Stimulated activated CD8-positive, alpha-beta memory T cell treated with anti-CD3 and anti-CD28 coated beads, Interleukin-4, amount 100 ng/mL, for 24 hours (primary cell): ENCODE measurements at places on chromosomes 1 and 21.
A peak's percentile ranks its signal among the peaks of the same experiment; 100 is the strongest.

DNA sequence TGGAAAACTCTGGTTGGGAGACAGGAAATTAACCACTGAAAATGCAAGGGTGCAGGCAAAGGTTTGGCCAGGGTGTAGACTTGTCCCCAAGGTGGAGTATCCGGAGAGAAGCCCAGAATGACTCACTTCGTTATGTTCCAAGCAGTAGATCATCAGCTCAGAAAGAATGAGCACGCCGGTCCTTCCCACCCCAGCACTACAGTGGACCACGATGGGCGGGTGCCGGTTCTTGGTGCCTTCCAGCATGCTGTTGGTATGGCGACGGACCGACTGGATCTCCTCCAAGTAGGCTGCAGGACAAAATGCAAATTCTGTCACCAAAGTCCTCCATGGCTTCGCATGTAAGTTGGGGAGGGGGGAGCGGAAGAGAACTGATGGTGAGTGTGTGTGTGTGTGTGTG is 83.4 kb downstream of the SMYD2 start:
- DNase-seq, result no peak

DNA sequence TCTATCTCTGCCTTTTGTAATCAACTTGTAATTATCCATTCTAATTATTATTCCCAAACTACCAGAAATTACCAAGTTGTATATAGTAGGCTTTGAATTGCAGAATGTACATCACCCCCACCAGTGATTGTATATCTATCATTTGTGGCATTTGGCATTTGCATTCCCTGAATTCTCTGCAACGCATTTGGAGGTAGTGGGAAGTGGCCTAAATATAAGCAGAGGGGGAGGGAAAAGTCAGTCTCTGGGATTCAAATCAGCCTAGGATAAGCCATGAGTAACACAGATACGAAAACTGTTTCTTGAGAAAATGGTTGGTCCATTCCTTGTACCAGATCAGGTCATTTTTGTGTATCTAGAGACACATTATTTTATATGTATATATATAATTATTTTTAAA is 20.7 kb downstream of the DDX20 start:
- no peak for DNase-seq

DNA sequence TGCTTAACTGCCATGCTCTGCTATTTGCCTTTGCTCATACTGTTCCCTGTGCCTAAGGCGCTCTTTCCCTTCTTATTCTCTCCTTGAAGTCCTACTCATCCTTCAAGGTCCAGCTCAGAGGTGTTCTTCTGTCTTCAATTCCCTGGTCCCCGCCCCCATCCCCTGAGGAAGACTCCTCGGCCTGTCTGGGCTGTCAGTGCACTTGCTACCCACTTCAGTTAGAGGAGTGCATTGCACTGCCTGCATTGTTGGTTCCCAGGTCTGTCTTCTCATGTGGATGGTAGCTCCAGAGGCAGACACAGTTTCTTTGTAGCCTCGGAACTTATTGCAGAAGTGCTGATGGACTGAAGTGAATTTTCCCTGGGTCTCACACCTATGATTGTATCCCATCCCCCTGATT is 194.0 kb downstream of the C1orf94 start:
- no peak for DNase-seq

GRCh38 chr1:117664314-117664713 is 58.5 kb downstream of the TENT5C start:
- DNase-seq, result peak; percentile 20

DNA sequence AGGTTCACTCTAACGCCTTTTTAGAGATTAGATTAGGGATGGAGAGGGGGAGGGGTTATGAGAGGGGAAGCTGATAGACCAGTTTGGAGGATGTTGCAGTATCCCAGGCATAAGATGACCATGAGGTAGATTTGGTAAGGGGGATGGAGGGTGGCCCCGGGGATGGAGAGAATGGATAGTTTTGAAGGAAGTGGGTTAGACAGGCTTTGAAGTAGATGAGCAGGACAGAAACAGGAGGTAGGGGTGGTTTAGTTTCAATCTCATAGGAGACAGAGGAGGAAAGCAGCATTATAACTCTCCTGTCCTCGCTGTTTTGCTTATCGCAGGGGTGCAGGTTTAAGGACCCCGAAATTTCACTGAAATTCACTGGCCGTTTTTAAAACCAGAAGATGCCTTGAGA is 11.8 kb downstream of the UBIAD1 start:
- no peak for DNase-seq

DNA sequence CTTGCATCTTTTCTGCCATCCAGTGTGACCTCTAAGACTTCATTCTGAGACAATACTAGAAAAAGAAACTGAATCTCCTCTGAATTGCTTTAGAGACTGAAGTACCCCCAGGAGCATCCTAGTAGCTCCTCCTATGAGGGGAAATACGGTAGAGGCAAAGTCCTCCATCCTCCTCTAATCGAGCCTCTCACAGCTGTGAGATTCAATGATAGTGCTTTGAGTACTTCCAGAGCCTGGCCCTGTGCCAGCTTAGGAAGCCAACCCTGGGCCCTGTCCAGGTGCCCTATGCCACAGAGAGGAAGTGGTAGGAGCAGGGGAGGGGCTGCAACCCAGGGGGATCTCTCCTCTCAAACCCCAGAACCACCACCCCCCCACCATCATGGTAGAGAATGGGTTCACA is 10.7 kb downstream of the RORC start:
- DNase-seq, result no peak

DNA sequence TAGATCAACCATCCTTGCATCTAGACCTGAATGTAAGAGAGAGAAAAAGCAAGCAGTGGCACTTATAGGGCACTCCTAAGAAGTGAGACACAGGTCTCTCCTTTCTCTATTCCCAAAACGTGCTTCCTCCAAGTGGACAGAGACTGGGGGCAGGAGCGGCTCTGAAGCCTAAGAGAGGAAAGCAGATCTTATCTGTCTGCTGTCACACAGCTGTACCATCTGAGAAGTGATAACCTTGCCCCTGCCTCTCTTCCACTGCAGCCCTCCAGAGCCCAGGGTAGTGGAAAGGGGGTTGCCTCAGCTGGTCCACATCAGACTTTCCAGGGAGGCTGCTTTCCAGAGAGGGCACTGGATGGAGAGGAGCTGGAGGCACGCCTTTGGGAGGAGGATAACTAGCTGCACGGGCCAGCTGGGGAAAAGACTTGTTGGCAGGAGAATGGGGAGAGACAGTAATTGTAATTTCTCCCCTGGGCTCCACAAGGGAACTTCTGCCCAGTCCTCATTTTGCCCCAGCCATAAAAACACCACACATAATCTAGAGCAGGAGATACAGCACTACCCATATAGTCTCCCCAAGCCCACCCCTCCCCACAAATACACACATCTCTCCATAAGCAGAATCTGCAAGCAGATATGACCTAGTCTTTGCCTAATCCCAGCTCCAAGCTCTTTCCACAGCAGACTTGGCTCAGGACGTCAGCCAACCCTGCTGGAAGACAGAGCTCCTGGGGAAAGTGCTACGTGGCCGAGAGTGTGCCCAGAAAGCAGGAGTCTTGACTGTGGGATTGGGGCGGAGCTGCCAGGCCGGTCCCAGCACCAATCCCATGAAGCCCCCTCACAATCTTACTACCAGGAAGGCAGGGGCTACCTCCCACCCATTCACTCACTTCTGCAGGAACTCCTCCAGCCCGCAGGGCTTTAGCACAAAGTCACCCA is 31.2 kb downstream of the PIK3C2B start:
- DNase-seq, result no peak

DNA sequence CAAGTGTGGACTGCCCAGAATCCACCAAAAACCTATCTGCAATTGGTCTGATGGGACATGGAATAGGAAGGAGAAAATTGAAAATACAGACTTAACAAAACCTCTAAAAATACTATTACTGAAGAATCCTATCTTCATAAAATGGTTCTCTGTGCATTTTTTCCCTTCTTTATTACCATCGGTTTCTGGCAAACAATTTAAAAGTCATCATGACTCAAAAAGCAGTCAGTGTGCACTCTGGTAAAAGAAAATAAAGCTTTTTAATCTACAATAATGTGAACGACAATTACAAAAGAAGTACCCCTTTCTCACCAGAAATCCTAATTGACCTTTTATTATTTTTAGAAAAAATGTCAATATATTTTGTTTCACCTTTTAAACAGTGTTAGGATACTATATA is 186.3 kb downstream of the TPR start:
- DNase-seq, result no peak

- no peak for DNase-seq
These were observed 12.7 kb downstream of the CD58 start for GRCh38 chr1:116558140-116558549.

- no peak for DNase-seq
These were observed 2.4 kb downstream of the QSOX1 start for GRCh38 chr1:180157108-180157507.

- DNase-seq, result no peak
These were observed 63.2 kb downstream of the SSBP3 start for GRCh38 chr1:54342742-54343687.

- no peak for DNase-seq
These were observed 16.3 kb upstream of the COL6A1 start for GRCh38 chr21:45965084-45965809.

GRCh38 chr1:10204003-10204642 is 6.2 kb upstream of the KIF1B start:
- no peak for DNase-seq

DNA sequence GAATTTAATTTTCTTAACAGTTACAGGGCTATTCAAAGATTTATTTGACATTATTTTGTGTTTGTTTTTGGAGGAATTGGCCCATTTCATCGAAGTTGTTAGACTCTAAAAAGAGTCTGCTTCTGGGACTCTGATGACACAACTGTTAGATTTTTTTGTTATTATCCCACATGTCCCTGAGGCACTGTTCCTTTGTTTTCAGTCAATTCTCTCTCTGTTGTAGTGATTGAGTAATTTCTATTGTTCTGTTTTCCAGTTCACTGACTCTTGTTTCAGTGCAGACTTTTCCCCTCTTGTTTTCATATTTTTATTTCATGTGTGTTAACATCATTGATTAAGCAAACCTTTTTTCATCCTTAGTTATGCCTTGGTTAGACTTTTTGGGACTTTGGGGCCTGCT is 325.0 kb downstream of the ZNF326 start:
- no peak for DNase-seq

- DNase-seq, result no peak
These were observed 75.9 kb downstream of the CAMTA1 start for GRCh38 chr1:6861075-6861724.

GRCh38 chr1:22731924-22732720 is 21.5 kb downstream of the EPHB2 start:
- no peak for DNase-seq

GRCh38 chr1:156136970-156137483 is 16.4 kb upstream of the SEMA4A start:
- no peak for DNase-seq

- DNase-seq, result no peak
These were observed 144.7 kb downstream of the PCBP3 start for GRCh38 chr21:45788198-45788597.

- no peak for DNase-seq
These were observed 164.4 kb upstream of the PALMD start for GRCh38 chr1:99481391-99481996.

- DNase-seq, result no peak
These were observed 277.3 kb upstream of the FMN2 start for GRCh38 chr1:239814306-239814881.

DNA sequence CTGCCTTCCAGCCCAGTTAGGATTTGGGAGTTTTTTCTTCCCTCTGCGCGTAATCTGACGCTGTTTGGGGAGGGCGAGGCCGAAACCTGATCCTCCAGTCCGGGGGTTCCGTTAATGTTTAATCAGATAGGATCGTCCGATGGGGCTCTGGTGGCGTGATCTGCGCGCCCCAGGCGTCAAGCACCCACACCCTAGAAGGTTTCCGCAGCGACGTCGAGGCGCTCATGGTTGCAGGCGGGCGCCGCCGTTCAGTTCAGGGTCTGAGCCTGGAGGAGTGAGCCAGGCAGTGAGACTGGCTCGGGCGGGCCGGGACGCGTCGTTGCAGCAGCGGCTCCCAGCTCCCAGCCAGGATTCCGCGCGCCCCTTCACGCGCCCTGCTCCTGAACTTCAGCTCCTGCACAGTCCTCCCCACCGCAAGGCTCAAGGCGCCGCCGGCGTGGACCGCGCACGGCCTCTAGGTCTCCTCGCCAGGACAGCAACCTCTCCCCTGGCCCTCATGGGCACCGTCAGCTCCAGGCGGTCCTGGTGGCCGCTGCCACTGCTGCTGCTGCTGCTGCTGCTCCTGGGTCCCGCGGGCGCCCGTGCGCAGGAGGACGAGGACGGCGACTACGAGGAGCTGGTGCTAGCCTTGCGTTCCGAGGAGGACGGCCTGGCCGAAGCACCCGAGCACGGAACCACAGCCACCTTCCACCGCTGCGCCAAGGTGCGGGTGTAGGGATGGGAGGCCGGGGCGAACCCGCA is at the start of gene PCSK9:
PCSK9 (plus strand) TSS at position 207 of the 741 bp plus-strand sequence; CDS start at position 497, 290 bp downstream.
- DNase-seq, result no peak

GRCh38 chr1:20785907-20786252 is 1.2 kb downstream of the HP1BP3 start:
- DNase-seq, result peak; percentile 5

- no peak for DNase-seq
These were observed 28.5 kb upstream of the ARHGAP29 start for GRCh38 chr1:94265906-94266305.

DNA sequence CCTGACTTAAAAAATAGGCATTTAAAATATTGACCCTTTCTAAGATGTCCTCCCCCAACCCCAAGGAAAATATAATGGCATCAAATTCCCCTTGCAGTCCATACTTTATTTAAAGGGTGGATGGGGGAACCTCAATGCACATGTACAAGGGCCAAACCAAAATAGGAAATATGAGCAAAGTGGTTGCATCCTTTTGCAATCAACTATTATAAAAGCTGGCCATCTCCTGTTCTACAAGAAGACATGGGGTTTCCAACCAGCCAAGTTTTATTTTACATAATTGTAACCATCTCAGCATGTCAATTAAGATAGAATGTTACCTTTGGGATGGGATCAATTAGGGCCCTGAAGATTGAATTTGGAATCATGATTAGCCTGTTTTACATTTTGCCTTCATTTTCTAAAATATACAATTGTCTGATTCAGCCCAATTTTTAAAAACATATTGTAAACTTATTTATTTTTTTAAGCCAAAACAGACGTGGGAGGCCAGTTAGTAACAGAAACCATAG is 146.7 kb upstream of the NFIA start:
- DNase-seq, result no peak

- no peak for DNase-seq
These were observed 52.5 kb downstream of the SIM2 start for GRCh38 chr21:36751383-36751782.

GRCh38 chr21:23017989-23018388 is 2019.8 kb downstream of the NCAM2 start:
- DNase-seq, result no peak

DNA sequence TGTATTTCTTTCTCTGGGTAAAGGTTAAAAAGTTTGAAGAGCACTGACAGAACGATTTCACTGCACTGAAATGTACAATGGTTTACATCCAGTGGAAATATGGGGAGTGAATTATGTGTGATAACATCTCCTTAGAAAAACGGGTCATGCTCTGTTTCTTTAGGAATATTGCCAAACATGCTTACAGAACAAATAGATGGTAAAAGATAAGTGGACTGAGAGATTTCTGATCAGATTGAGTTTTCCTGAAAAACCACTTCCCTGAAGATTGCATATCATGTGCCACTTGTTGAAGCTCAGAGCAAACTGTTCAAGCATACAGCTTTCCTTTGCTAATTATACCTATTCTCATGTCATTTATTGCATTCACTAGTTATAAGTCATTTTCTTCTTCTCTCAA is 29.9 kb upstream of the DISP1 start:
- DNase-seq, result no peak

- no peak for DNase-seq
These were observed 13.6 kb downstream of the NID1 start for GRCh38 chr1:236051242-236051791.
